ENCODE measurements at places on chromosomes 12 and 14.

GRCh38 chr12:33828326-33828725, 194.0 kb upstream of the ALG10 start:
- DNase-seq: no peak

DNA sequence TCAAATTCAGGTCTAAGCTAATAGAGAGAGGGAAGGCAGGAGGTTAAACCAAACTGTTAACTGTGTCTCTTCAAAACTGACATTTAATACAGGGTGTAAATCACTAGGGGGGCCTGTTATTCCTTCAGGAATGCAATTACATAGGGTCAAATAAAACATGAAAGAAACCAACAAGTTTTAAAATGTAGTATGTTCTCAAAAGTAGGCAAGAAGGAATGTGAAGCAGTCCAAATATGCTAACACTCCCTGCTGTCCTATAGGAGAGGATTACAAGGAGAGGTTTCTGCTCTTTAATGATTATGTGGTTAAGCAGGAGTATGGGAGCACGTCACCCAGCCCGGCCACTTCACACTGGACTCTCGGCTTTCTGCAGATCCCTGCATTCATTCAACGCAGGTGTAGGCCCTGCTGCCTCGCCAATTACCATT, 42.5 kb upstream of the BMP4 start:
- DNase-seq: no peak

GRCh38 chr12:40241741-40242140, 16.9 kb downstream of the LRRK2 start:
- no peak for DNase-seq

- DNase-seq: no peak
Measured at GRCh38 chr12:50845021-50845647, 2.4 kb downstream of the TMPRSS12 start.

GRCh38 chr14:50335389-50335788, 23.3 kb downstream of the DMAC2L start:
- DNase-seq: no peak

DNA sequence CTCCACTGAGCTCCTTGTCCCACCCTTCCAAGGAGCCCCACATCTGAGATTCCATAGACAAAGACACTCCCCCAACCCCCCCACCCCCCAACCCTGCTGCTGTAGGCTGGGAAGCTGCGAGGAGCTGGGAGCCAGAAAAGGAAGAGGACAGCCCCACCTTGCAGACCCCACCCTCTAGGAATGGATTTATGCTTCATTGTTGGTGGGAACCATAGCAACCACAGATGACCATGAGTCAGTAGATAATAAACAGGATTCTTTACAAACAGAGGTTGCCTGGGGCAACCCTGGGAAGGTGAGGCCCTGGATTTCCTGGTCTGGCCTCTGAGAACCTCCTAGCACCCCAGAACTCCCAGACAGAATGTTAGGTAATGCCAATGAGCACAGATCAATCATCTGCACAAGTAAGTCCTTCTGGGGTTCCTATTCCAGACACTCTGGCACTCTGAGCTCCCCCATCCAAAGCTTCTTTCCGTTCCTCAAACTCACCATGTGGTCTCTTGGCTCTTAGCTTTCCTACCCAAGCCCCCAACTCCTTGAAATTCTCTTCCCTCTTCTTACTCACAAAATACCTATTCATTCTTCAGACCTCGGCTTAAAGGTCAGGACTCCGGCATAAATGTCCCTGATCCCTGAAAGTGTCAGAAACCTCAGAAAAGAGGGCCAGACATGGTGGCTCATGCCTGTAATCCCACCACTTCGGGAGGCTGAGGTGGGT, 15.2 kb upstream of the PLEKHG6 start:
- DNase-seq: no peak

- no peak for DNase-seq
Measured at GRCh38 chr12:10196210-10196609, 16.5 kb upstream of the GABARAPL1 start.

GRCh38 chr12:3197131-3197818, 120.1 kb downstream of the TSPAN9 start:
- DNase-seq: no peak

GRCh38 chr14:24095271-24096068, 1.4 kb downstream of the PCK2 start:
- peak; percentile 54 for DNase-seq

DNA sequence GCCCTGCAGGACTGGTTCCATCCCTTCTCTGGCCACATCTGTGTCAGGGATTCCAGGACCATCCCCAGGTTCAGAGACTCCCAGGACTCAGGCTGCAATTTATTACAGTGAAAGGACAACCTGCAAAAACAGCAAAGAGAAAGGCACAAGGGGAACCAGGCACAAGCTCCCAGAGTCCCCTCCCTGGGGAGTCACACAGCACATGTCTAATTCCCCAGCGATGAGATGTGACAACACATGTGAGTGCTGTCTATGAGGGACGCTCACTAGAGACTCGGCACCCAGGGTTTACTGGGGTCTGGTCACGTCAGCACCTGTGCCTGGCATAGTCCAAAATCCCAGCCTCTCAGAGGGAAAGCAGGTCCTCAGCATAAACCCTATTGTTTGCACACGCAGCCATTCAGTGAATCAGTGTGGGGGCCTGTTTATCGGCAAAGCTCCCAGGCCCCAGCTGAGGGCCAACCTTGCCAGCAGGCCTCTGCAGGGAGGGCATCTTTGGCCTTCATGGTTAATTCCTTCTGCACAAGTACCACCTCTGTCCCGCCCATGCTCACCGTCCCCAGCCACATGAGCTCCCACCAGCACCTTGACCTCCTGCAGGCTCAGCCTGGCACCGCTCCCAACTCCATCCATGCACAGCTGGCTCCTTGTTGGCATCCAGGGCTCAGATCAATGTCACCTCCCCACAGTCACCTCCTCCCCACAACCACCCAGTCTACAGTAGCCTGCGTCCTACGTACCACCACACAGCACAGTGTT, 198.9 kb upstream of the SFSWAP start:
- no peak for DNase-seq

GRCh38 chr12:119036878-119037825, 55.8 kb downstream of the SRRM4 start:
- peak; percentile 28 for DNase-seq

GRCh38 chr12:127582074-127582473, 684.9 kb upstream of the TMEM132C start:
- DNase-seq: no peak

DNA sequence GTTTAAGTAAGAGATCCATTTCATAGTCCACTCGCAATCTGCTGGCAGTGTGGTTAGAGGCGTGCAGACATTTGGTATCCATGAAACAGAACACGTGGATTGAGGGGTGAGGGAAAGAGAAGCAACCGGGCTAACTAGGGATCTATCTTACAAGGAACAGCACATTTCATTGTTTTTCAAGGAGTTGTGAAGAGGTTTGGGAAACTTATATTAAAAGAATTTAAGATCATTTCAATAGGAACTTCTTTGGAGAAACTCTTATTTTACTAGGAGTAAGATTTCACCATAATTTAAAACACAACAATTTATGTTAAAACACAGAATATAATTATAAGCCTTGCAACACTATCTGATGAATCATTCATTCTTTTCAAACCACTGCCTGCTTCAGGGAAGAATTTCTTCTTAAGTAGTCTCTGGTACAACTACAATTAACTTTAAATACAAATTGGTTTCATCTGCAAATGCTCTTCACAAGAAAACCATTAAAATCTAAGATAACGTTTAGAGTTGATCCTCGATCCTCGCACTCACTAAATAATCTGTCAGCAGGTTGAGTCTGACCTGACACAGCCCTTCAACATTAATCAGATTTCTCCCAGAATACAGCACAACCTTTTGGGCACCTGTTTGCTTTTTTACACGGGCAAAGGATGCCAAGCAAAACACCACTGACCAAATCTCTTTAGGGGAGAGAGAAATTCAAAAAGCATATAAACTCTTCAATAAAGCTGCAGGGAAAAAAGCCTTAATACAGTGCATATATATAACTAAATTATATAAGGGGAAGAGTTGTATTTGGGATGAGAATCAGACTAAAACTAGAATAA, 27.3 kb downstream of the PPTC7 start:
- no peak for DNase-seq

DNA sequence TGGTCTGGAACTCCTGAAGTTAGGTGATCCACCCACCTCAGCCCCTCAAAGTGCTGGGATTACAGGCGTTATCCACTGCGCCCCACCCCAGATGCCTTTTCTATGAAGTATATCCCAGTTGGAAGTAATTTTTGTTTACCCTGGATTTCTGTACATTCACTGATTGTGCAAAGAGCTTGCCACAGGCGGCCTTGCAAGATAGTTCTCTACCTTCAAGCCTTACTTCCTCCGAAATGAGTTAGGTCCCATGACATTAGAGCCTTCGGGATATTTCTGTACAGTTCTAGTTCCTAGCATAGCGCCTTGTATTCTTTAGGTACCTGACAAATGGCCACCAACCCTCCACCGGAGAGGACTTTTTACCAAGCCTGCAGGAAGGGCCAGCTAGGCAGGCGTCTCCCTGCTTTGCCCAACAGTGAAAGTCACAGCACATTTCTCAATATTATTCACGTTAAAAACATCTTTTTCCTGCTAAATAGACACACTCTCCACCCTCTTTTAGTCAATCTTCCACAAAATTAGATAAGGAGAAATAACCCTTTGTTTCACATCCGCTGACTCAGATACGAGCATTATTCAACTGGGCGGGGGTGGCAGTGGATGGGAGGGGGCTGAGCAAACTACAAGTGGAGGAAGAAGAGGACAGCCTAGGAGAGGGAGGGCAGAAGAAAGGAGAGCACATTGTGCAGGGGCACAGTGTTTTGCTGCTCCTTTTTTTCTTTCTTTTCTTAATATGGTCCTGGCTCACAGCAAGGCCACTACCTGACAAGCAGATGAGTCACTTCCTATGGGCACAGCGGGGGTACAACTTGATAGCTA, 40.0 kb upstream of the CAPRIN2 start:
- DNase-seq: no peak

DNA sequence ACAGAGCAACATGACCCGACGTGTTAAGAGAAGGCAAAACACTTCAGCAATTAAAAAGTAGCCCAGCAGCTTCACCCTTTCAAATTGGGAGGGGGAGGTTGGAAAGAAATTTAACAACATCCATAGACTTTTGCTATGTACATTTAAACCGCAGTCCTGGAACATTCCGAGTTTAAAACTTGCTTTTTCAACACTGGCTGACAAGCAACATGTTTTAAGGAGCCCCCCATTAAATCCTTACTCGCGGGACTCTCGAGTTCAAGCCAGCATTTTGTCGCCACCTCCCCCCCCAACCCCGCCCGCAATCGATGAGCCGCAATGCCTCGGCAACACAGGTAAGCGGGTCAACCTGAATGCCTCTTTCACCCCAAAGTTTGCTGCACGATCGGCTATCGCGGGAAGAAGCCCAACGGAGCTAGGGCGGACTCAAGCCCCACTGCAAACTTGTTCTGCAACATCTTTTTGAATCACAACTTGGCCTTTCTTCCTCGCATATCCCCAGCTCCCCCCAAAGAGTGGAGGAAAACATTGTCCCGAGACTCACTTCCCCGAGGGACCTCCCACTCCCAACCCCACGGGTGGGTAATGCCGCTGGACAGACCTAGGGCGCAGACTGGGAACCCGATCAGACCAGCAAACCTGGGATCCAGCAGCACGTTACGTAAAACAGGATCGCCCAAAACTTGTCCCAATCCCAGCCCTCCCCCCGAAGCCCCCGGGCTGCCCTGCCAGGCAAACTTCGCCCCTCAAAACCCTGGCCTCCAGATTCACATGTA, 777 bp downstream of the ZFP36L1 start:
- DNase-seq: peak; percentile 49

DNA sequence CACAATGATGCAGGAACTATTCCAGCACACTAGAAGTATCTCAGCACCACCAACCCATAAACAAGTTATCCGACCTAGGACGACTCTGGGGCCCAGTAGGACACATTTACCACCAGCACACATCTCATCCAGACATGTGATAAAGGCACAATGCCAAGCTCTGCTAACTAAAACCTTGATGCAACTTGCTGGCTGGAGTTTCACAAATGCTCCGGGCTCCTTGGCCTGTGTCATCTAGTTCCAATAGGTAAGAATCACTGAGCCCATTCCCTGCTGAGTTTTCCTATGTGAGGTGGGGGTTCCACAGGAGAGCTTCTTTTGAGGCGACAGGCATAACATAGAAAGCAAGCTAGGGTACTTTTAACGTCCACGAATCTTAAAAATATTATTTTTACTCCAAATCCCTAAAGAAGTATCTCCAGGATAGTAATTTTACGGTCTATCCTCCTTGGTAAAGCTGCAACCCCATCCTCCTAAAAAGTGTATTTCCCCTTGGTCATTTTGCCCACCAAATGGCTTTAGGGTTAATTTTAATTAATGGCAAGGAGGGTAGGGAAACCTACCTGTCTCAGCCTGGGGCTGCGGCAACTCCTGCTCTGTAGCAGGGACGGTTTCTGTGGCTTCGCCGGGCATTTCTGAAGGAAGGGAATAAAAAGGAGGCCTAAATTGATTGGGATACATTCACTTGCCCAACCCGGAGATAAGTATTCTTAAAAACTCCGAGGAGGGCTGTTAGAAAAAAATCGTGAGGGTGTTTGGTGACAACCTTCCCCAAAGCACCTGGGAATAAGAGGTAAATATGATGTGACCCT, 1.0 kb downstream of the NACA start:
- no peak for DNase-seq

DNA sequence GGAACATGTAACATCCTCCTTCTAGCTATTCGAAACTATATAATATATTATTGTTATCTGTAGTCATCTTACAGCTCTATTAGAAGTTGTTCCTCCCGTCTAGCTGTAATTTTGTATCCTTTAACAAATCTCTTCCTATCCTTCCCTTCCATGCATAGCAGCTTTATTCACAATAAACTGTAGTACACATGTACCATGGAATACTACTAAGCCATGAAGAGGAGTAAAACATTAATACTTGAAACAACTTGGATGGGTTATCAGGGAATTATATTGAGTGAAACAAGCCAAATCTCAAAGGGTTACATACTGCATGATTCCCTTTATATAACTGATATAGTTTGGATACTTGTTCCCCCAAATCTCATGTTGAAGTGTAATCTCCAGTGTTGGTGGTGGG, 33.9 kb upstream of the STK38L start:
- no peak for DNase-seq

DNA sequence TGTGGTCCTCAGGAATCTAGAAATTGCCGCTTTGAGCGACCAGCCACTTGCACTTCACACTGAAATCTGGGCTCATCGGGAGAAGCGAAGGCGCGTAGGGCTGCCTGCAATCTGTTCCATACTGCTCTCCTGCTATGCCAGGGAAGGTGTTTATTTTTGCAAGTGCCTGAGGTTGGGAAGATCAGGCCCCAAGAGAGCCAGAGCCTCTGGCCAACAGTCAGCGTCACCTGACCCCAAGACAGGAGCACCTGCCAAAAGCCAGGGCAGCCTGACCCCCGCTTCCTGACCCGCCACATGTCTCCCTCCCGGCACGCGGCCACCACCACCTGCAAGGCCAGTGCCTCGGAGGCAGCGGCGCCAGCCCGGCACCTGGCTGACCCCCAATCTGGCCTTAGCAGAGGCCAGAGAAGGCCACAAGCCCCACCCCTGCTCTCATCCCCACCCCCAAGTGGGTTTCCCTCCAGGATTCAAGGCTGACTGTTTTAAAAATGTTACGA, 94.4 kb downstream of the CHGA start:
- DNase-seq: no peak

DNA sequence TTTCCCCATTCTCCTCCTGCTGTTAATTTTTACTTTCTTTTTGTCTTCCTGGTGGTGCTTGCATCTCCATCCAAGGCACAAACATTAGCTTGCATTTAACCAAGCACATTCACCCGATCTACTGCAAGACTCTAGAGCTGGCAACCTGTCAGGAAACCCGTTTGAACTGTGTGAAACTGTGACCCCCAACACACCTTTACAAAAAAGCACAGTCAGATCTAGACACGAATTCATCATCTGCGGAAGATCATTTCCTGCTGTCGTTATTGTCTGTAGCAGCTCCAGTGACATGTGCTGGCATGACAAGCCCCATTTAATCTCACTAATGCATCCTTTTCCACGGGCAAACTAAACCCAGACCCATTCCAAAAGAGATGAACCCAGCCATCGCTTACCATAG, 340.5 kb downstream of the VRK1 start:
- DNase-seq: no peak
